ENCODE measurements at places on chromosomes 16 and 17.
A peak's percentile ranks its signal among the peaks of the same experiment; 100 is the strongest.

- no peak for DNase-seq
Observed at GRCh38 chr16:21134053-21134452, 16.6 kb downstream of the DNAH3 start.

DNA sequence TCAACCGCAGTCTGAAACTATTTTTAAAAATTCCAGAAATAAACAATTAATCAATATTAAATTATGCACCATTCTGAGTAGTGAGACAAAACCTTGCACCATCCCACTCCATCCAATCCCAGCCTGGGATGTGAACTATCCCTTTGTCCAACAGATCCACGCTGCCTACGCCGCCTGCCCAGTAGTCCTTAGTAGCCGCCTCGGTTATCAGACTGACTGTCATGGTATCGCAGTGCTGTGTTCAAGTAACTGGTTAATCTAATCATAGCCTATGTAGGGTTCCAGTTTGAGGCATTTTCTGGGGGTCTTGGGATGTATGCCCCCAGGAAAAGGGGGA lies 437.7 kb downstream of the HS3ST3B1 start:
- DNase-seq, result no peak

- DNase-seq, result no peak
Observed at GRCh38 chr17:19756546-19756945, 8.4 kb upstream of the ALDH3A1 start.

DNA sequence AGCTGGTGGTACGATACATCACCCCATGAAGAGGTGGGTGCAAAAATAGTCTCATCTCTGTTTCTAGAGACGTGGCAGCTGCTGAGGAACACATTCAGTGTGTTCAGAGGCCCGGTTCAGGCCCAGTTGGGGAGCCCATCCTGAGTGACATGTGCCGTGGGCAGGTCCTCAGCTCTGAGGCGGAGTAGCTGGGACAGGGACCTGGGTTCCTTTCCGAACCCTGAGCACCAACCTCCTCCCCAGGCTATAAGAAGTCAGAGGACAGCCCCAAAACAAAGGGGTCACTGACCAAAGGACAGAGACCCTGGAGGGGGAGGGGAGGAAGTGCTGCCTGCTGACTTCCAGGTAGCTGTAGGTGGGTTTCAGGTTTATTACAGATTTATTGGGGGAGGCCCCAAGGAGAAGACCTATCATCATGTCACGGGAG lies 5.1 kb downstream of the LDHD start:
- DNase-seq, result no peak

GRCh38 chr16:75502916-75503605 lies 7.8 kb upstream of the CHST6 start:
- DNase-seq, result no peak

- no peak for DNase-seq
Observed at GRCh38 chr16:11201498-11202259, 54.3 kb downstream of the SOCS1 start.

DNA sequence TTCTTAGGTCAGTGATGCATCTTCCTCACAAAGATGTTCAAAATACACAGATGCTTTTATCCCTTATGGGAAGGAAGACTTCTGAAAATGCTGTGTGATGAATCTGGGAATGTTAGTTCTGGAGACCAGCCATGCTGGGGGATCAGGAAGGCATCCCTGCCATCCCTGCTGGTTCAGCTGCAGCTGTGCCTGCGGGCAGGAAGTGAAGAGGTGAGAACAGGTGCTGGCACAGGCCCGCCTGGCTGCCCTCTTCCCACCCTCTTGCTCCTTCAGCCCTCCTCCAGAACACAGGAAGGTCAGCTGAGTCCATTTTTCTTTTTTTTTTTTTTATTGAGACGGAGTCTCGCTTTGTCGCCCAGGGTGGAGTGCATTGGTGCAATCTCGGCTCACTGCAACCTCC lies 15.2 kb downstream of the RAB11FIP3 start:
- DNase-seq, result no peak

DNA sequence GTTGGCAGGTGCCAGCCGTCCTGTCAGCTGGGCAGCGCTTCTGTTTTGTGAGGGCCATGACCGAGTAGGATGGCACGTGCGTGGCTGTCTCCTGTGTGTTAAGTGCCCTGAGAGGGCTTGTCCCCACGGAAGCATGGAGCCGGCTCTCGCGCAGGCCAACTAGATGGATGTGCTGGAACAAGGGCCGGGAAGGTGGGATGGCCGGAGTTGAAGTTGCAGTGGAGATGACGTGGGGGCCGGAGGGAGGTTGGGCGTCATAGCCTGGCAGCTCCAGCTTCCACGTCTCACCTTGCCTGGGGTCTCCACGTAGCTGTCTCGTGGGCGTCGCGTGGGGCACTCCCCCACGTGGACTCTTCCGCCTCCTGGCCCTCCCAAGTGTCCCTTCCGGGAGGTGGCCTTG lies 27.7 kb downstream of the TBCD start:
- DNase-seq, result no peak

DNA sequence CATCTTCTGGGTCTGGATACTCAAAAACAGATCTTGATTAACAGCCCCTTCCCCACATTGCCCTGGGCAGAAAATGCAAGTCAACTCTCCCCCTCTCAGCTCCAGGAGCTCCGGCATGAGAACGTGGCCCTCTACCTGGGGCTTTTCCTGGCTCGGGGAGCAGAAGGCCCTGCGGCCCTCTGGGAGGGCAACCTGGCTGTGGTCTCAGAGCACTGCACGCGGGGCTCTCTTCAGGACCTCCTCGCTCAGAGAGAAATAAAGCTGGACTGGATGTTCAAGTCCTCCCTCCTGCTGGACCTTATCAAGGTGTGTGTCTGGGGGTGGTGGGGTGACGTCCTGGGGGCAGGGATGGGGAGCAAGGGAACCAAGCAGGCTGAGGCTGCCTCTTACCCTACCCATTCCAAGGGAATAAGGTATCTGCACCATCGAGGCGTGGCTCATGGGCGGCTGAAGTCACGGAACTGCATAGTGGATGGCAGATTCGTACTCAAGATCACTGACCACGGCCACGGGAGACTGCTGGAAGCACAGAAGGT lies 9.7 kb downstream of the GUCY2D start:
- DNase-seq, result no peak

DNA sequence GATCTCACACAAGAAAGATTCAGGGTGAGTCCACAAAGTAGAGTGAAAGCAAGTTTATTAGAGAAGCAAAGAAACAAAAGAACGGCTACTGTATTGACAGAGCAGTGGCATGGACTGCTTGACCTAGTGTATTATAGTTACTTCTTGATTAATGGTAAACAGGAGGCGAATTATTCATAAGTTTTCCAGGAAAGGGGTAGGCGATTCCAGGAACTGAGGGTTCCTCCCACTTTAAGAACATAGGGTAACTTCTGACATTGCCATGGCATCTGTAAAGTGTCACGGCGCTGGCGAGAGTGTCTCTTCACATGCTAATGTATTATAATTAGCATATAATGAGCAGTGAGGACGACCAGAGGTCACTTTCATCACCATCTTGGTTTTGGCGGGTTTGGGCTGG lies 93.2 kb downstream of the CACNG3 start:
- DNase-seq, result no peak

- no peak for DNase-seq
Observed at GRCh38 chr16:21028728-21029127, 121.9 kb downstream of the DNAH3 start.

DNA sequence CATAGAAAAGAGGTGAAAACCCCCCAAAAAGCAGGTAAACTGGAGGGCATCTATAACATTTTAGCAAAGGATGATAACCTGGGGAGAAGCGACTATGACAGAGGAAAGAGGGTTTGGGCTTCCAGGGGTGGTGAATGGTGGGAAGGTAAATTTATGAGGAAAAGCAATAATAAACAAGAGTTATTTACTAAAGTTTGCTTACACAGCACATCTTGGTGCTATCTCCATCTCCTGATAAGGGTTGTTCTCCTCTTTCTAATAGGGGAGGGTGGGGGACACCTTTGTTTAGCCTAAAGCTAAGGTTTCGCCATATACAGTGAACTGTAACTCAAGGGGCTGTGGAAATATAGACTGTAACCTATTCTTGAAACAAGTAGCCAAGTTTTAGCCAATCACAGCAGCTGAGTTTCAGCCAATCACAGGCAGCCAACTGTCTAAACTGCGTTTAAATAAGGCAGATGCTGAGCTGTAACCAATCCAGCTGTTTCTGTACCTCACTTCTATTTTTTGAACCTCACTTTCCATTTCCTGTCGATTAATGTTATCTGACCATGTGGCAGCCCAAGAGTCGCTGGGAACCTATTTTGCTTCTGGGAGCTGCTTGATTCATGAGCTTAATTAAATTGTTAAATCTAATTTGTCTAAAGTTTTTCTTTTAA lies 191.8 kb downstream of the MAP2K6 start:
- DNase-seq, result no peak

DNA sequence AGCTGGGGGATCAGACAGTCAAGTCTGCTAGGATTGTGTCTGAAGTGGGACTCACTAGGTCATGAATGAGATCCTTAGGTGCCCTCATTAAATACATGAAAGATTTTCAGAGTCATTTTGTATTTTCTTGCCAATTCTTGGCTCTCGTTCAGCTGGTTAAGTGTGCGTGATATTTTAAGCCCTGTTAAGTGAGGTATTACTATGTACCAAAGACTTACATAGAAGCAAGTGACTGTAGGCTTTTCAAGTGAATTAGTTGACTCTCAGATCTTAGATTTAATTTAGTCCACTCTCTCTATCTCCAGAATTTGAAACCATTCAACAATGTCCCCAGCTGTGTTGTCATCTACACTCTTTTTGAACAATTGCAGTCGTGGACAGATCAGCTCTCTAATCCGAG lies 219.4 kb downstream of the FOXL1 start:
- DNase-seq, result no peak

- no peak for DNase-seq
Observed at GRCh38 chr17:59811209-59811608, 81.5 kb downstream of the TUBD1 start.

- no peak for DNase-seq
Observed at GRCh38 chr16:68744744-68745280, 7.7 kb downstream of the CDH1 start.

DNA sequence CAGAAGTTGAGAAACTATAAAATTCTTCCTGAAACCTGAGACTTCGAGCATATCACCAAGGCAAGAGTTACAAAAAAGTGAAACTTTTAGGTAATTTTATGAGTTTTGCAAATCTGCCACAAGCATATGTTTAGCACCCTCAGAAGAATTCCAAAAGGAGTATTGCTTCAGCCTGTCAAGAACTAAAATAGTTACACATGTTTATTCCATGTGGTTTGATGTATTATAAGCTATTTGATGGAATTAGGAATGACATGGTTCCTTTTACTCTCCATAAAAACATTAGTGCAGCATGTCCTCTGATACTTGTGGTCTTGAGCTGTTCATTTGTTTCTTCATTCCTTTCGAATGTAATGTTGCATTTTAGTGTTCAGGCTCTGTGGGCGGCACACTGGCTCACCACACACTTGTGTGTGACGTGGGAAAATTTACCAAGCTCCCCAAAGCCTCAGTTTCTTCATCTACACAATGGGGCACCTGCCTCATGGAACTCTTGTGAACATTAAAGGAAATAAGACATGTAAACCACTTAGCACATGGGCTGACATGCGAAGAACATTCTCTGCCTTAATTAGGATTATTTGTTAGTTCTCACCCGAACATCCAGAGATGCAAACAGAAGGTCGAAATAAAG lies 204.2 kb upstream of the FOXF1 start:
- DNase-seq, result no peak

DNA sequence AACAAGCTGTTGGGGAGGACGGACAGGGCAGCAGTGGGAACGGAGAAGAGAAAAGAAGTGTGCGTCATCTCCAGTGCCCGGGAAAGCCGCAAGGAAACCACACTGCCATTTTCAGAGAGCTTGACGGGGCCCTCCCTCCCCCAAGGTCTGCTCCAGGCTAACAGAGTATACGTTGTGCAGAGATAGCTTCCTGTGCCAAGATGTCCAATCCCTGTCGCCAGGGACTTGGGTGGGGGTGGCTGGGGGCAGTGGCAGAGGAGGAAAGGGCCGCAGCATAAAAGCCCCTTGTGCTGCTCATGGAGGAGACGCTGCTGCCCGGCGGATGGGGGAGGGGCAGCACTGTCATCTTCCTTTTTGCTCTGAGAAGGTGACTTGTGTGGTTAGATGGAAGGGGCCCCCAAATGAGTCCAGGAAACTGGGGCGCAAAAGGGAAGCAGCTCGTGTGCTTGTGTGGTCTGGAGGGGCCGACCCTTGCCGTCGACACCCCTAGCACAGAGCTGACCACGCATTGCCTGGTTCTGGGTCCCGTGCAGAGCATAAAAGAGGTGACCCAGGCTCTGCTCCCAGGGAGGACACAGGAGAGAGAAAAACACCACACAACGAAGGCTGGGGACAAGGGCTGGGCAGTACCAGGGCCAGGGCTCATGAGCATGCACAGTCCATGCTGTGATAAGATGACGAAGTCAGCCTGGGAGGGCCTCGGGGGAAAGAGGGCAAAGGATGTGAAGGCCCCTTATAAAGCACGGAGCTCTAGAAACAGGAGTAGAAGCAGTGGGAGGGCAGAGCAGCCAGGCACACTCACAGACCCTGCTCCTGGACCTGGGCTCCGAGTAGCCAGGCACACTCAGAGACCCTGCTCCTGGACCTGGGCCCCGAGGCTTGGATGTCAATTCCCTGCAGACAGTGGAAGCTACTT lies 372.7 kb downstream of the SLC39A11 start:
- peak; percentile 6 for DNase-seq

GRCh38 chr17:82864713-82865248 lies 25.0 kb upstream of the ZNF750 start:
- no peak for DNase-seq

DNA sequence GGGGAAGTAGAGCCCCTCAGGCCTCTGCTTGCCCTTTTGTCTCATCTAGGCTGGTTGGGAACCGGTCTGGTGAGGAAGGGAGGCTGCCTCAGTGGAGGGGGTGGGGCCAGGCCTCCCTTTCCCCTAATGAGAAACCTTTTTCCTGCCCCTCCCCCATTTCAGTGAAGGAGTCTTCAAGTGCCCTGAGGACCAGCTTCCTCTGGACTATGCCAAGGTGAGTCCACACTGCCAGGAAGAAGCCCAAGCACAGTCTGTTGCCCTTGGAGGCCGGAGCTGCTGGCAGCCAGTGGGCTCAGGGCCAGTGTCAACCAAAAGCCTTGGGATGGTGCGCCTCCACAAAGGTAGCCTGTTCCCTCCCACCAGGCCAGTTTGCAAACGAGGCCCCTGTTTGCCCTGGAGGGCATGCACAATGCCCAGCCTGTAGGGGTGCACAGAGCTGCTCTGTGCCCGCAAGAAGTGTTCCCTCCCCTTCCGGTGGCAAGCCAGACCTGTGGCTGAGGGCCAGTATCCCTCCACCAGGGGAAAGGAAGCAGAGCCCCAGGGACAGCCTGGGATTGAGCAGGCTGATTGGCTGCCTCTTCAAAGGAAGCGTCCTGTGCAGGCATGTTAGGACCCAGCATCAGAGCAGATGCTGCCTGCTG lies 3.4 kb downstream of the TRAF4 start:
- peak; percentile 70 for DNase-seq

GRCh38 chr16:57987441-57988177 lies 12.9 kb downstream of the ZNF319 start:
- no peak for DNase-seq

Data from amygdala (tissue), 56 donors.